ENCODE measurements at places on chromosomes 2 and 18. TPM values are rescaled to one million over a fixed set of nuclear protein-coding genes. Genes with fewer than 3 reads are reported as not detected.

The CMPK2 gene
- 10.6 TPM for total RNA-seq

The DNAH6 gene
- total RNA-seq: 16.9 TPM

The SUMO1 gene
- 59.9 TPM for total RNA-seq

The NFATC1 gene
- total RNA-seq: 25.5 TPM

The KLHL29 gene
- 2.7 TPM for total RNA-seq

The PLGLB2 gene
- 5.6 TPM for total RNA-seq

The RBFA gene
- total RNA-seq: 32.1 TPM

The LIMS3 gene
- total RNA-seq: 3.3 TPM

The NOSTRIN gene
- 29.2 TPM for total RNA-seq

DNA sequence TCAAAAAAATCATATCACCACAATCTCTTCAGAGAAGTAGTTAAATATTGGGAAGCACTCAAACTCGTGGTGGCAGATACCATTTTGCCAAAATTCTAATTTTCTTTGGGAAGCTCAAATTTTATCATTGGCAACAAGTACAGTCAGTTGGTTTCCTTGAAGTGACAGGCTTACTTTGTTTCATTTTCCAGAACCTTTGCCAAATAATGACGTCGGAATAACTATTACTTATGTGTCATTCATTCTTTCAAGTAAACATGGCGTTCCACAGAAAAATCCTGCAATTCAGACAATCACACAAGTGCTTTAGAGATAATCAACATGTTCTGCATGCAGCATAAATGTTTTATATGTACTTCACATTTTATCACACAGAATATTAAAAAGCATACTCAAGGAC, 5.4 kb downstream of the TTLL4 start:
- peak; percentile 13 for DNase-seq
- no peak overlapping the region for H3K4me3 ChIP-seq
- H3K27me3 ChIP-seq: no peaks in the 10 kb centered on the region
- peaks cover 8% of the 10 kb centered on the region for H3K4me1 ChIP-seq

- H3K36me3 ChIP-seq: no peaks in the 10 kb centered on the region
- H3K4me1 ChIP-seq: peaks cover 5% of the 10 kb centered on the region
- H3K27ac ChIP-seq: no peak overlapping the region
- H3K4me3 ChIP-seq: no peak overlapping the region
- H3K27me3 ChIP-seq: no peaks in the 10 kb centered on the region
Observed at GRCh38 chr2:62727876-62728566, 22.5 kb downstream of the EHBP1 start.

DNA sequence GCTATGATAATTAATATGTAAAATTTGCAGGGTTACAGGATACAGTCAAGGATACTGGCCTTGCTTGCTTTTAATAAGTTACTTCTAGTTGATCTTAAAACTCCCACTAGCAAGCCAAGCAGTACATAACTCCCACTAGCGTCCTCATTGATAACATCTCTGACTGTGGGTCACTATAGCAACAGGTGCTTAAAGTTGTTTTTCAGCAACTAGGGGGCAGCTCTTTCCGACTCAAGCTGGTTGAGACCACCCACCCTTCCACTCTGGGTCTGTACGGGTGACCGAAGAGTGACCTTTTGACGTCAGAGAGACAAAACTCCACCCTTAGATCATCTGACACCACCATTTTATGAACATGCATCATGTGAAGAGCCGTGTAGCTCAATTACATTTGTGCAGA, 208.6 kb downstream of the MYO1B start:
- H3K4me3 ChIP-seq: no peak overlapping the region
- H3K36me3 ChIP-seq: no peaks in the 10 kb centered on the region
- H3K27ac ChIP-seq: no peak overlapping the region
- H3K4me1 ChIP-seq: no peaks in the 10 kb centered on the region
- H3K27me3 ChIP-seq: no peaks in the 10 kb centered on the region

DNA sequence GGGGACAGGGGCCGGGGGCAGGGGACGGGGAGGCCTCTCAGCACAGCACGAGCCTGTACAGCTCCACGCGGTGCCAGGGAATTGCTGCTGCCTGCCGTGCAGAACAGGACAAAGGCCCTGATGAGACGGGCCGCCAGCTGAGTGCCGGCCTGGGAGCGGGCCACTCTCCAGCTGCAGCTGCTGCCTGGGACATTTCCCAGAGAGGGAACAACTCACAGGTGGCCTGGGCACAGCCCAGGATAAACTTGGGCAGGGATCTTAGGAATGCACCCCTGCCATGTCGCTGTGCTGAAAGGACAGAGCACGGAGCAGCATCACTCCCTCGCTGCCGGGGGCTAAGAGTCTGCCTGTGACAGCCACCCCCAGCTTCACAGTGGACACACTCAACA, 38.8 kb downstream of the CENPO start:
- H3K4me3 ChIP-seq: no peak overlapping the region
- H3K27me3 ChIP-seq: no peaks in the 10 kb centered on the region
- peak; percentile 26 for DNase-seq
- H3K4me1 ChIP-seq: peaks cover 2% of the 10 kb centered on the region
- H3K27ac ChIP-seq: no peak overlapping the region

GRCh38 chr2:72738096-72738495, 87.7 kb downstream of the EXOC6B start:
- H3K27ac ChIP-seq: no peak overlapping the region
- no peaks in the 10 kb centered on the region for H3K27me3 ChIP-seq
- peaks cover 5% of the 10 kb centered on the region for H3K36me3 ChIP-seq
- H3K4me1 ChIP-seq: no peaks in the 10 kb centered on the region

GRCh38 chr2:67652679-67653078, 255.5 kb downstream of the ETAA1 start:
- H3K36me3 ChIP-seq: no peaks in the 10 kb centered on the region
- H3K27ac ChIP-seq: no peak overlapping the region
- no peak for DNase-seq
- H3K4me1 ChIP-seq: peaks cover 29% of the 10 kb centered on the region

DNA sequence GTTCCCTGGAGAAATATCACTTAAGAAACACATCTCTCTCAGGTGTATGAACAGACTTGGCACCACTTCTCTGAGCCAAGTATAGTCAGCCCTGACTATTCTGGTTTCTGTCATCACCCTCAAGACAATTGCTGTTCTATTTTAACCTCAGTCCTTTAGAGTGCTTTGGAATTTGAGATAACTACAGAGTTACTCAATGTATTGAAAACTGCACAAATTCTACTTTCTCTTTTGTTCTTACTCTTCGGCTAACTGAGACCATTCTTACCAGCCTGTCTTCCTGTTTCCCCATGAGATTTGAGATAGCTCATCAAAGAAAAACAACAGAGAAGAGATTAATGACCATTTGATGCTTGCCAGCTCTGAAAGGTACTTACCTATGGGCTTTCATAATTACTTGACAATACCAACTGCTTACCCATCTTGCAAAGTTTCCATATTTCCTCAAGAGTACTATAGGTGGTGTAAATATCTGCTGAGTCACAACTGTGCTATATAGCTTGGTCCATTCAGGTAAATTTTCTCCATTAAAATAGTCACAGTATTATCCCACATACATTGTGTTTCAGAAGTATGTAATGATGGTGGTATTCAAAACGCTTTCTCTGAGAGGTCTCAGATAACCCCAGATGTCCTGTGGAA, 467.5 kb upstream of the CHST9 start:
- H3K36me3 ChIP-seq: no peaks in the 10 kb centered on the region
- H3K27ac ChIP-seq: peak overlapping the region; percentile 21
- H3K4me3 ChIP-seq: no peak overlapping the region
- H3K27me3 ChIP-seq: no peaks in the 10 kb centered on the region
- no peak for DNase-seq

DNA sequence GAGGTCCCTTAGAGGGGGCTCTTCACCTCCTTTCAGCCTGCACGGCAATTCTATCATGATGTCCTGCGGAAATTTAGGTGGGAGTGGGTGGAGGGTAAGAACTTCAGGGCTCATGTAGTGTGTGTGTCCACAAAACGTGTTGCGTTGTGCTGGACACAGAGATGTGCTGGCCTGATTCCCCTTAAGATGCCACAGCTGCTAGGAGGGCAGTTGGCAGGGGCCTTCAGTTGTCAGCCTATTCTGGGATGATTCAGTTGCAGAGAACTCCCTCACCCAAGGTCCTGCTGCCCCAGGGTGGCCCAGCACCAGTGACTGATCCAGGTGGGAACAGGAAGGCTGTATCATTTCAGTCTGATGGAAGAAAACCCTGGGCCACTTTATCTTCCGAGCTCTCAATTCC, 1.0 kb upstream of the HJURP start:
- DNase-seq: no peak
- H3K4me3 ChIP-seq: no peak overlapping the region
- H3K4me1 ChIP-seq: peaks cover 4% of the 10 kb centered on the region

DNA sequence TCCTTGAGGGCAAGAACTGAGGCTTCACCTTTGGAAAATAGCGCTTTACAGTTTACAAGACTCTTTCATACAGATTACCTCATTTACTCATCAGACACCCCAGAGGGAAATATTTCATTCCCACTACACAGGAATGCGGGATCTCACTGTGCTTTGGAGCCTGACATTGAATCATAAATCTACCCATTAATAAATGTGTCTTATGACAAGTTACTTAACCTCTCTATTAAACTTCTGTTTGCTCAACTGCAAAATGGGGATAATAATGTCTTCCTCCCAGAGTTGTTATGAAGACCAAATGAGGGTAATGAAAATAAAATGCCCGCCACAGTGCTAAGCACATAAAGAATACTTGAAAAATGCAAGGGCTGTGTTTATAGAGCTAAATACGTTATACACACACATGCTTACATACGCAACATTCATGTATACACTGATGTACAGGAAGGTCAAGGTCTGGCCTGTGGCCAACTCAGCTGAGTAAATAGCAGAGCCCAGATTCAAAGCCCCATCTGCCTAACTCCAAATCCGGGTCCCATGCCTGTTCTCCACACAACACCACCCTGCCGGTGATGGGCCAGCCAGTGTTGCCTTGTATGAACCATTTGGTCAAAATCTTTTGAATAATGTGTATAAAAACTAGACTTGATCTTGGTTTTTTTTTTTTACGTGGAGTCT, 77.8 kb upstream of the STPG4 start:
- no peaks in the 10 kb centered on the region for H3K36me3 ChIP-seq
- peak; percentile 82 for DNase-seq
- H3K27me3 ChIP-seq: no peaks in the 10 kb centered on the region
- H3K4me3 ChIP-seq: no peak overlapping the region
- no peaks in the 10 kb centered on the region for H3K4me1 ChIP-seq

GRCh38 chr18:42976869-42977590, 138.5 kb downstream of the RIT2 start:
- no peaks in the 10 kb centered on the region for H3K4me1 ChIP-seq
- H3K27me3 ChIP-seq: no peaks in the 10 kb centered on the region
- no peak for DNase-seq
- no peak overlapping the region for H3K4me3 ChIP-seq
- H3K36me3 ChIP-seq: no peaks in the 10 kb centered on the region
- no peak overlapping the region for H3K27ac ChIP-seq

- H3K36me3 ChIP-seq: peaks cover 4% of the 10 kb centered on the region
- no peak overlapping the region for H3K27ac ChIP-seq
- peaks cover 16% of the 10 kb centered on the region for H3K4me1 ChIP-seq
- DNase-seq: peak; percentile 82
- no peak overlapping the region for H3K4me3 ChIP-seq
Observed at GRCh38 chr2:10408649-10409579, 39.2 kb downstream of the ODC1 start.

DNA sequence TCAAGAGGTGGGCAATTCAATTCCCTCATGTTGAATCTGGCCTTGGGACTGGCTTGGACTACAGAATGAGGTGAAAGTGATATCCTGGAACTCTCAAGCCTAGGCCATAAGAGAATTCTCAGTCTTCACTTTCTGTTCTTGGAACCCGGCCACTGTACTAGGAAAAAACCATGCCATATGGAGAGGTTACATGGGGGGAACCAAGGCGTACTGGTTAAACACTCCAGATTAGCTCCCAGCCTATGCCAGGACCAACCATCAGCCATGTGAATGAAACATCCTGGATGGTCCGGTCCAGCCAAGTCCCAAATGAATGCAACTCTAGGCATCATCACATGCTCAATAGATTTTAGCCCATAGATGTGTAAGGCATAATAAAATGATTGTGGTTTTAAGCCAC, 56.4 kb downstream of the ZNF385B start:
- H3K4me3 ChIP-seq: no peak overlapping the region
- no peaks in the 10 kb centered on the region for H3K27me3 ChIP-seq
- no peaks in the 10 kb centered on the region for H3K36me3 ChIP-seq
- peak; percentile 5 for DNase-seq

- H3K36me3 ChIP-seq: no peaks in the 10 kb centered on the region
- no peaks in the 10 kb centered on the region for H3K27me3 ChIP-seq
- no peak for DNase-seq
- no peak overlapping the region for H3K27ac ChIP-seq
- H3K4me3 ChIP-seq: no peak overlapping the region
Observed at GRCh38 chr2:11408959-11409571, 56.9 kb downstream of the E2F6 start.

GRCh38 chr18:12026562-12026961, 45.3 kb downstream of the IMPA2 start:
- H3K27ac ChIP-seq: peak overlapping the region; percentile 22
- H3K36me3 ChIP-seq: peaks cover 22% of the 10 kb centered on the region
- DNase-seq: no peak
- peaks cover 2% of the 10 kb centered on the region for H3K4me1 ChIP-seq
- H3K4me3 ChIP-seq: no peak overlapping the region
- H3K27me3 ChIP-seq: no peaks in the 10 kb centered on the region

GRCh38 chr18:21112543-21113105, 1.0 kb upstream of the ROCK1 start:
- peak overlapping the region; percentile 96 for H3K27ac ChIP-seq
- H3K4me3 ChIP-seq: no peak overlapping the region
- DNase-seq: no peak
- peaks cover 27% of the 10 kb centered on the region for H3K4me1 ChIP-seq
- no peaks in the 10 kb centered on the region for H3K36me3 ChIP-seq
- no peaks in the 10 kb centered on the region for H3K27me3 ChIP-seq

GRCh38 chr2:25566694-25567093, 106.7 kb downstream of the DTNB start:
- no peak overlapping the region for H3K27ac ChIP-seq
- no peaks in the 10 kb centered on the region for H3K27me3 ChIP-seq
- H3K4me3 ChIP-seq: no peak overlapping the region
- peak; percentile 24 for DNase-seq
- no peaks in the 10 kb centered on the region for H3K36me3 ChIP-seq
- H3K4me1 ChIP-seq: no peaks in the 10 kb centered on the region

- H3K4me1 ChIP-seq: no peaks in the 10 kb centered on the region
- H3K36me3 ChIP-seq: no peaks in the 10 kb centered on the region
- no peak overlapping the region for H3K4me3 ChIP-seq
- no peak for DNase-seq
- peaks cover 2% of the 10 kb centered on the region for H3K27me3 ChIP-seq
Observed at GRCh38 chr18:31591113-31591512, 564 bp upstream of the TTR start.

- no peaks in the 10 kb centered on the region for H3K27me3 ChIP-seq
- no peaks in the 10 kb centered on the region for H3K36me3 ChIP-seq
- peak; percentile 30 for DNase-seq
- H3K4me1 ChIP-seq: peaks cover 36% of the 10 kb centered on the region
Observed at GRCh38 chr2:69618362-69618761, 25.2 kb downstream of the AAK1 start.

All from lung (tissue), 17 donors.